ENCODE measurements at places on chromosomes 4 and X. TPM values are rescaled to one million over a fixed set of nuclear protein-coding genes. Genes with fewer than 3 reads are reported as not detected.
A peak's percentile ranks its signal among the peaks of the same experiment; 100 is the strongest.

- DNase-seq = no peak
These were observed 809 bp downstream of the ZFP92 start for GRCh38 chrX:153411988-153412574.

DNA sequence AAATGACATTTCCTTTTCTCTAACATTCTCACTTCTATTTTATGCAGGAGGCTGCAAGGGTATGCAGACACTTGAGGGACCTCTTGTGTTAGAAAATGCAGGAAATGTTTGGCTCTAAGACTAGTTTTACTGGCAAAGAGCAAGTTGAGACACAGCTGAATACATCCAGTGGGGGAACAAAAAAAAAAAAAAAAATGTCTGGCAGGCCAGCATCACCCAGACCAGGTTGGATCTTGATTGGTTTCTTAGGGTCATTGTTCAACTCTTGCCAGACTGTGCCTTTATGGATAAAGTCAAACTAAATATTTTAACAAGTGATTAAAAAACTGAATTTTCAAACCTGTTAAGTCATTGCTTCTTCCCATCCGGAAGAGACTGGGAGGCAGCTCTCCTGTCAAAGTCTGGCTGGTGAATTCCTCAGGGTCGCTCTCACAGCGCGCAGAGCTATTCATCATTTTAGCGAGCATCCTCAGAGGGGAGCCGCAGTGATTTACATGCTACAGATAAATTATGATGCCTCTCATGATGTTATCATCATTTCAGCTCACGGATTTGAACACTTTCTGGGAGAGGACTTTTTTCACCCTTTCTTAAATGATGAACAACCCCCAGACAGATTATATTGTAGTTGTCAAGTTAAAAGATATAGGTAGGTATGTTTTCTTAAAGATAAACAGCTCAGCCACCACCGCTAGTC lies 23.6 kb upstream of the PACRGL start:
- no peak for DNase-seq

DNA sequence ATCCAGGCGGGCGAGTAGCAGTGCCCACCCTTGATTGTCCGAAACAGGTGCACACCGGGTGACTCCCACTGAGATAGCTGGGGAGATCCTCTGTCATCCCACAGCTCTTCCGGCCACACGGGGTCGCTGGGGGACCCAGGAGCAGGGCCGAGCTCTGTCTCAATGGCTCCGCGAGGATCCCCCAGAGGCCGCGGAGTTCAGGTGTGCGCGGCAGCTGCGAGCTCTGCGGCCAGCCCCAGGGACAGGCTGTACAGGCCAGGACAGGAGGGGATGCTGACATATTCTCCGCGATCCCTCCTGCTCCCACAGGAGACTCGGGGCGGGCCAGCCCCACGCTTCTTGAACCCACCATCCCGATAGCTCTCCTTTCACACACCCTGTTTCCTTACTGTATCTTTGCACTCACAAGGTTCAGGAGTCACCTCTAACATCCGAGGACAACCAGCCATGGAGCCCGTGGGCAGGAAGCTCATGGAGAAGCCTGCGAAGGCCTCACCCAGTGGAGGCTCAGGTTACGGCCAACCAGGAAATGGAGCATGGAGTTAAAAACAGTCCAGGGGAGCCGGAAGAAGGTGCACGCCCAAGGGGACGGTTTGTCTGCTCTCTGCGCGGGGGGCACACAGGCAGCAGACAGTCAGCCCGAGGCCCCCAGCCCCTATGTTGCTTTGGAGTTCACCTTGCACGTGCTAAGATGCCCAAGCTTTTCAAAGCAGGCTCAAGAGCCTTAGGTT lies 77.9 kb upstream of the AMELX start:
- DNase-seq = no peak

USP17L11 gene
- 0.29 TPM for total RNA-seq

DNA sequence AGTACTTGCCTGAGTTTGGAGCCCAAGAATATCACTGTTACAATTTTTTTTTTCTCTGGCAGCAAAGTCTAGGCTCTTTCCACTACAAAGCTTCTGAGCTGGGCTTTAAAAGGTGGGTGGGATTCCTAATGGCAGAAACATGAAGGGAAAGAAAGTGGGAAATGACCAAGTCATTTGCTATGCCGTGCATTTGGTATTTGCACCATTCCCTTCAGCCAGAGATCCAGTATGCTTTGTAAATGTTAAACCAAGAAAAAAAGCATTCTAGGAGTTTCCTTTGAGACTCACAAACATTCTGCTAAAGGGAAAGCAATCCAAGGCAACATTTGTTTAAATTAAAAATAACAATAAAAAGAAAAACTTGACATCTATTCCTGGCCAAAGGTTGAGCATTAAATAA lies 451.2 kb downstream of the RAB28 start:
- DNase-seq = no peak

DNA sequence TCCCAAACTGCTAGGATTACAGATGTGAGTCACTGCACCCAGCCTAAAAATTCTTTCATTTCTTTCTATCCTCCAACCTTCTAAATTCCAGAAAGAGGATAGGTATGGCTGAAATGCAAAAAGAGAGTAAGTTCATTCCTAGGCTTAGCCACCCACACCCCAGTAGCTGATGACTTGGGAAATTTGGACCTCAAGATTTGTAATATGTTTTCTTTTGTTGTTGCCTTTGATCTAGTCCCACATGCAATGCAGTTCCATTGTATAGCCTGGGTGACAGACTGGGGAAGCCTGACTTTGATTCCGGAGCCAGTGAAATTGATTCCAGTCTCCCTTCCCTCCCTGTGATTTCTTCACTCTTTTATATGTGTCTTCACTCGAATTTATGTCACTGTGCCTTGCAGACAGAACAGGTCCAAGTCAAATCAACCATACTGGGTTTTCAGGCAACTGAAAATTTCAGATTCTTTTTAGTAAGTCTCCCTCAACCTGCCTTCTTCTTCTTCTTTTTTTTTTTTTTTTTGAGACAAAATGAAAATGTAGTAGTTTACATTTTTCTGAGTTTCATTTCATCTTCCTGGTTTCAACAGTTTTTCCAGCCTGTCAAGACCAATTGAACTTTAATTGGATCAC lies 176.2 kb upstream of the RBPJ start:
- DNase-seq = no peak

CYLC1 gene
- total RNA-seq = not detected

SHOX gene
- not detected for total RNA-seq

GRCh38 chrX:2410279-2411020 lies 90.3 kb downstream of the DHRSX start:
- DNase-seq = no peak

PRSS12 gene
- 2.4 TPM for total RNA-seq

NFXL1 gene
- total RNA-seq = 25.2 TPM

DNA sequence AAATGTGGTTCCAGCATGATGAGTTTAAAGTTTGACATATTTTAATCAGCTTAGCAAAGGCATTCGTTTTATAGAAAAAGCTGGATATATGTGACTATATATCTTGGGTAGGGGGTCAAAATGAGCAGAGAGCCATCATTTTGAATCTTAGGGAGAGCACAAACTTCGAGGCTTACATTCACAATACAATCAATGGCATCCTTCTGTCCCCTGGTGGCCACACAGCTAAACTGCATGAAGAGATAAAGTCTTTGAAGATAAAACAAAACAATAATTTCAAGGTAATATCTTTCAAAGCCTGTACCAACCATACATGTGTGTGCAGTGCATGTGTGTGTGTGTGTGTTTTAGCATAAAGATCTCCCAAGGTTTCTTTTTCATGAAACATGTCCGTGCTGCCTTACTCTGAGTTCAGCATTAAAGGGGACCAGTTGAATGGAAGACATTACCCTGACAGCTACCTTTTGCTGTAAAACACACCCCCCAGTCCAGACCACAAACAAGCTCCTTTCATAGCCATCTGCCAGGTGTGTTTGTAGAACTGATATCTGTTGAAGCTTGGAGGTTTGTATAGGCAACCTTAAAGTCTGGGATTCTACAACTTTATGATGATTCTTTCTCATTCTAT lies 22.0 kb downstream of the DYNLT3 start:
- peak; percentile 46 for DNase-seq

RIPPLY1 gene
- total RNA-seq = not detected

- no peak for DNase-seq
These were observed 92.3 kb upstream of the MAD2L1 start for GRCh38 chr4:120158841-120159463.

DNA sequence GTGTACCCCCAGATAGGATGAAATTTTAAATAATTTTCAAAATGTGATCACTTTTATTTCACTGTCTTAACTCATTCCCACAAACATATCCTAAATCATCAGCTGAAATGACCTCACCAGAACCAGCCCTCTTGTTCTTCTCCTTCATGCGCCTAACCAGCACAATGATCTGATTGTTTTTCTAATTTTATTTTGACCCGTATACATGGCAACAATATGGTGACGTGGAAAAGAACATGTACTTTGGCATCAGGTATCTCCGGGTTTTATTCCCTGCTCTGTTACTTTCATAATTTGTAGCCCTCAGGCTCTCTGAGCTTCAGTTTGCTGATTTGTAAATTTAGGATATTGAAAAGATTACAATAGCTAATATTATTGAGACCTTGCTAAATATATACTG lies 562.4 kb upstream of the ZFP42 start:
- DNase-seq = no peak

GRCh38 chrX:153782871-153783270 lies 2.0 kb downstream of the SRPK3 start:
- DNase-seq = no peak

DNA sequence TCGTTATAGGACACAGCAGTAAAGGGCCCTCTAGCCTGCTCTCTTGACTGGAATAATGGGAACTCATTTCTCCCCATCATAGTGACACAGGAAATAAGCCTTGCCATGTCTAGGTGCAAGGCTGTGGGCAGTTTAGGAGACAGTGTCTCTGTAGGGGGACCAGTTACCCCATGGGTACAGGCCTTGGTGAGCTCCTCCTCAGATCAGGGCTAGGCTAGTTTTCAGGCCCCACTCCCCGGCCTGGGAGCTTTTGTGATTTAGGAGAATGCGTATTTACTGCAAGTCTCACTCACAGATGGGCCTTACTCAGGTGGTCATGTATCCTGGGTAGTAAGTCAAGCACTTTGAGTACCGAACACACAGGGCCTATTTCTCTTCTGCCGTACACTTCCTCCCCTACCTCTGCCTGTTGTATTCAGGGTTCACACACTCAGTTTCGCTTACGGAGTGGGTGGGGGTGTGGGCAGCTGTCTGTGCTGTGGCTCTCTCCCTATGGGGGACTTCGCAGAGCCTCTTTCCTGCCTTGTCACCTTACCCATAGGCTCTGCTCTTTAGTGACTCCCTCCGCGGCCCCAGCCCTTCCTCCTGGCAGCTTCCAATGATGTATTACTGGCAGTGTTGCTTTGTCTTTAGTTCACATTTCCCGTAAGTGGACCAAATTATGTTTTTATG lies 34.2 kb downstream of the FAM193A start:
- no peak for DNase-seq

DNA sequence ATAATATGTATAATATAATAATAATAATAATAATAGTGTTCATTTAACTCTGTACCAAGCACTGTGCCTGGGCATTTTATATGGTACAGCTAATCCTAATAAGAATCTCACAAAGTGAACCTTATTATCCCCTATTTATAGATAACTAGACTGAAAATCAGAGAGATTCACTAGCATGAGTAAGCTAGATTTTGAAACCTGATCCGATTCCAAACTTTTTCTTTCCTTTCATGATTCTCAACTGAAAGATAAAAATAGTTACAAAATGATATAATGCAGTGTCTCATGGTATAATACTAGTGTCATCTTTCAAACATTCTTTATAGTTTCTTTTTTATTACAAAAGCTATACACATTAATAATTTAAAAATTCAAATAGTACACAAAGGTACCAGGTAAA lies 55.9 kb upstream of the RNF128 start:
- no peak for DNase-seq

LGI2 gene
- total RNA-seq = 1.5 TPM

DNA sequence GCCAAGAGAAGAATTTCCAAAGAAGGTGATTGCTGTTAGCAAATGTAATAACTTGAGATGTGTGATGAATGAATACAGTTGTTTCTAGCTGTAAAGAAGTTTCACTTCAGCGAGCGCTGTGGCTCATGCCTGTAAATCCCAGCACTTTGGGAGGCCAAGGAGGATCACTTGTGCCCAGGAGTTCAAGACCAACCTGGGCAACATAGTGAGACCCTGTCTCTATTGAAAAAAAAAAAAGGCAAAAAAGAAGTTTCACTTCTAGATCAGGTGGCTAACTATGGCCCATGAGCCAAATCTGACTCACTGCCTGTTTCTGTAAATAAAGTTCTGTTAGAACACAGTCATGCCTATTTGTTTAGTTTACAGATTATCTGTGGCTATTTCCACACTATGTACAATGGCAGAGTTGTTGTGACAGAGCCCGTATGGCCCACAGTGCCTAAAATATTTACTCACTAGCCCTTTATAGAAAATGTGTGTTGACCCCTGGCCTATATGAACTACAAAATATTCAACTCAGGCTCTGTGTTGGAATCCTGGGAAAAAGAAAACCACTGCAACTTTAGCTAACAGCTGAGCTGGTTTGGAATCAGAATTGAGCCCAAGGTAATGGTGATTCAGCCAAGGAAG lies 54.1 kb upstream of the PRPS1 start:
- no peak for DNase-seq

All from ureter (tissue), 1 donor.